CD4-positive, alpha-beta memory T cell (primary cell): ENCODE measurements at places on chromosomes 1 and 21.

- DNase-seq: no peak
Observed at GRCh38 chr1:172897738-172898137, 153.0 kb downstream of the TNFSF18 start.

- DNase-seq: no peak
Observed at GRCh38 chr1:90969241-90969640, 52.6 kb downstream of the ZNF644 start.

- DNase-seq: no peak
Observed at GRCh38 chr1:169565335-169566271, 20.7 kb downstream of the F5 start.

- no peak for DNase-seq
Observed at GRCh38 chr1:155968670-155969069, 9.7 kb downstream of the ARHGEF2 start.

DNA sequence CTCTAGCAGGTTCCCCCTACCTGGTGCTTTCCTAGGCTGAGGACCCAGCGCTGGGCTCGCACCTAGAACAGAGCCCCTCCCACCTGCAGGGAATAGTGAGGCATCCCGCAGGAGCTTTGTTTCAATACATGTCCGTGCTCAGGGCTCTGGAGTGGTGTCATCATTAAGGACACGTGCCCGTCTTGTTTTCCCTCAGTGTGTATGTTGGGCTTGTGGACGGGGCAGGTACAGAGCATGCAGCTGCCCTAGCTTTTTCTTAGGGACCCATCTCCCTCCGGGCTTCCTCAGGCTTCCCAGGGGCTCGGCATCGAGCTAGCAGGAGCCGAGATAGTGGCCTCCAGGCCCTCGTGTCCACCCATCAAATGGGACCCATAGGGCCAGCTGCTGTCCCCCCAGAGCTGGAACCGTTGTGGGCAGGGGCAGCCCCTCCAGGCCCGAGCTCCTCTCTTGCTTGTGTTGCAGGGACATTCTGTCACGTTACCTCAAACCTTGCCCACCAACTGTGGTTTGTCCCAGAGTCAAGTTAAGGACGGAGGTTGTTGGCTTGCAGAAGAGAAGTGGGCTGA, 3.9 kb downstream of the TMEM201 start:
- no peak for DNase-seq

- no peak for DNase-seq
Observed at GRCh38 chr21:45064091-45064490, 10.3 kb upstream of the ADARB1 start.

DNA sequence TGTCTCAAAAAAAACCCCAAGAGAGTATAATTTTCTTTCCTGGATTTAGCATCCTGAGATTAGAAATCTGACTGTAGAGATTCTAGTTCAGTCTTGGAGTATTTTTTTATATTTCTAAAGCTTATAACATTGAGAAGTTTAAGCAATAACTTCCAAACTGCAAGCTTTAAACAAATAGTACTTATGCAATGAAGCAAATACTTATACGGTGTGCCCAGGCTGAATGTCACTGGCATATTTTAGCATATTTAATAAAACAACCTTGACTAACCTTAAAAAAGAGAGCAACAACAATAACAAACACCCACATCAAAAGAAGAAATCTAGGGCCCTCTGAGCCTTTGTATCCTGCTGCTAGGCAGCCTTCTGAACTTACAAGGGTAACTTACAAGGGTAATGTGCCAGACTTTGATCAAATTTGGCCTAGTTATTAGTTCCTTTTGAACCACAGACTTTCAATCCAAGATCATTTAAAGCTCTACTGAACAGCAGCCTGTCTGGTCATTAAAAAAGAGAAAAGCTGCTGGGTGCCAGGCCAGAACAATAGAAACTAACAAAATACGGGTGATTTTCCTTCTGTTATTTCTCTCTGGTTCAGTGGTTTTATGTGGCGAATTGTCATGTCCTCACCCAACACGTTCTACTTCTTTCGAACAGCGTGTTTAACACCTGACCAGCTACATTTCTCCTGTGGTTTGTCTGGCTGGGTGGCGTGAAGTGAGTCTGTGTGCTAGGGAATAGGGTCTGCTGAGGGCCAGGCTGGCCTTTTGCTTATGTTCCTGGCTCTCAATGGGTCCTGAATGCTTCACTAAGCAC, 16.2 kb downstream of the MTOR start:
- DNase-seq: peak; percentile 68

GRCh38 chr21:29580732-29581285, 282.1 kb downstream of the BACH1 start:
- DNase-seq: no peak

DNA sequence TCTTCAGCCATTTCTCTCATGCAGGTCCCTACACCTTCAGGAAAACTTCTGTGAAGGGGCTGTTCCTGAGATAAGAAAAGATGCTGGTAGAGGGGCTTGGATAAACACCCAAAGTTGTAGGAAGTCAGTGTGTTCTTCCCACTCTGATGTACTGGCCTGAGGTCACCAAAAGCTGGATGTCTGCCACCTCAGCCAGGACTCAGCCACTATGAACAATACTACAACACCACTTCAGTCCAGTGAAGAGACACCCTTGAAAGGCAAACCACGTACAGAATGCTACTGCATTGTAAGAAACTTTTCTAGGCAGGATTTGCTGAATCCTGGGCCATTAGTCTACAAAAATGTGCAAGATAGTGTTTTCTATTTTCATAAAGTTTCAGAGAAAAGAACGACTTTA, 2.4 kb downstream of the PTPN14 start:
- no peak for DNase-seq

- no peak for DNase-seq
Observed at GRCh38 chr1:27145934-27146354, 9.0 kb downstream of the SLC9A1 start.

GRCh38 chr1:223815865-223816264, 29.9 kb downstream of the TP53BP2 start:
- DNase-seq: no peak

GRCh38 chr1:43912607-43913006, 21.0 kb upstream of the ARTN start:
- no peak for DNase-seq
